ENCODE measurements at places on chromosomes 4 and X.
A peak's percentile ranks its signal among the peaks of the same experiment; 100 is the strongest.

- no peak for DNase-seq
These were observed 58.9 kb upstream of the PROM1 start for GRCh38 chr4:16142598-16143310.

DNA sequence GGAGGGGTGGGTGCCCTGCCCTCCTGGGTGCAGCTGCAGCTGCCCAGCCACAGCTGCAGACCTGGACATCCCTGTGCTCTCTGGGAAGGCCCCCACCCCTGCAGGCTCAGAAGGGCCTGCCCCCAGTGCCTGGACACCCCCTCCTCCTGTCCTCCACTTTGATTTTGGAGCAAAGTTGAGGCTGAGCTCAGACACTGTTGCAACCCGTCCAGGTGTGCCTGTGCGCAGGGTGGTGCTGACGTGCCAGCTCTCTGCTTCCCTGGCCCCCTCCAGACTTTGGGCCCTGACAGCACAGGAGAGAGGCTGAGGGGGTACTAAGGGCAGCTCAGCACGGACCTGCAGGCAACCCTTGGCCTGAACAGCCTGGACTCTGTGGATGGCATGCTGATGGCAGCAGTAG is 750.3 kb downstream of the ARAP2 start:
- no peak for DNase-seq

DNA sequence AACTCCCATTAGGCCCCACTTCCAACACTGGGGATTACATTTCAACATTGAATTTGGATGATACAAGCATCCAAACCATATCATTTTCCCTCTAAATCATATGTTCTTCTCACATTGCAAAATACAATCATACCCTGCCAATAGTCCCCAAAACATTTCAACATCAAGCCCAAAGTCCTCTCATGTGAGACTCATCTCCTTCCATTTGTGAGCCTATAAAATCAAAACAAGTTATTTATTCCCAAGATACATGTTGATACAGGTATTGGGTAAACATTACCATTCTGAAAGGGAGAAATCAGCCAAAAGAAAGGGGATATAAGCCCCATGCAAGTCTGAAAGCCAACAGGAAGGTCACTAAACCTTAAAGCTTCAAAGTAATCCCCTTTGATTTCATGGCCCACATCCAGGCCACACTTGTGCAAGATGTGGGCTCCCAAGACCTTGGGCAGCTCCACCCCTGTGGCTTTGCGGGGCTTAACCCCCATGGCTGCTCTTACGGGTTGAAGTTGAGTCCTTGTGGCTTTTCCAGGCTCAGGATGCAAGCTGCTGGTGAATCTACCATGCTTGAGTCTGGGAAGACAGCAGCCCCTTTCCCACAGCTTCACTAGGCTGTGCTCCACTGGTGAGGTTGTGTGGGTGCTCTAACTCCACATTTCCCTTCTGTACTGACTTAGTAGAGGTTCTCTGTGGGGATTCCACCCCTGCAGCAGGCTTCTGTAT is 40.6 kb upstream of the SERTM2 start:
- no peak for DNase-seq

GRCh38 chr4:146435962-146436361 is 85.8 kb downstream of the SLC10A7 start:
- no peak for DNase-seq

DNA sequence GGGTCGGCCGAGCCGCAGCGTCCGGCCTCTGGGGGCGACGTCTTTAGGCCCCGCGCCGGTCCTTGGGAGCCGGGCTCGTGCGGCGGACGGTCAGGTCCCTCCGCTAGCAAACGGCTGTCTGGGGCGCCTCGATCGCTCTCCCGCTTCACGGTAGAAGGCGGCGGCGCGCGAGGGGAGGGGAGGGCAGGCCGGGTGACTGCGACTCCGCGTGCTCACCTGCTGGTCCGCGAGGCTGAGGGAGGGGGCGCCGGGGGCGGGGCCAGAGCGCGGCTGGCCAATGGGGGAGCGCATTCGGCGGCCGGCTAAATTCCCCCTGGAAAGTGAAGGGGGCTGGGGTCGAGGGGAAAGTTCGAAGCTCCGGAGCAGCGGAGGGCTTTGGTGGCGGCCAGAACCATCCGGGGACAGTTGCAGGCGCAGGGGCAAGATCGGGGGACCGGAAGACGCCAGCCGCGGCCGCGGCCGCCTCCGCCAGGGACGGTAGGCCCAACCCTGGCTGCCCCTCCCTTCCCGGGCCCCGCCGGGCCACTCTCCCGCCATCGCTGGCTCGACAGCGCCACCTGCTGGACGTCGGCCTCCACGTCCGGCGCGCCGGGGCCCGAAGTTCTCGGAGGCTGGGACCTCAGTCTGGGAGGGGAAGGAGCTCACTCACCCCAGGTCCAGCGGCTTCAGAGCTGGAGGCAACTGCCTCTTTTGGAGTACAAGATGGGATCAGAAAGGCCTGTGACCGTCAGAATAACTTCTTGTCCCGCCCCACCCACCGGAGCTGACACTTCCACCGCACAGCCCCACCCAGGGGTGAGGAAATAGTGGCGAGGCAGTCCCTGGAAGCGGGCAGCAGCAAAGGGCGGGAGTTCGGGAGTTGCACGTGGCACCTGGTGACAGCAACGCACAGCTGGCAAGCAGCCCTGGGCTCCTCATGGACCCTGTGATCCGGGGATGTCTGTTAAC is 49.9 kb downstream of the ELF4 start:
- peak; percentile 68 for DNase-seq

- DNase-seq = no peak
These were observed 81.1 kb downstream of the CT47B1 start for GRCh38 chrX:120794525-120794975.

DNA sequence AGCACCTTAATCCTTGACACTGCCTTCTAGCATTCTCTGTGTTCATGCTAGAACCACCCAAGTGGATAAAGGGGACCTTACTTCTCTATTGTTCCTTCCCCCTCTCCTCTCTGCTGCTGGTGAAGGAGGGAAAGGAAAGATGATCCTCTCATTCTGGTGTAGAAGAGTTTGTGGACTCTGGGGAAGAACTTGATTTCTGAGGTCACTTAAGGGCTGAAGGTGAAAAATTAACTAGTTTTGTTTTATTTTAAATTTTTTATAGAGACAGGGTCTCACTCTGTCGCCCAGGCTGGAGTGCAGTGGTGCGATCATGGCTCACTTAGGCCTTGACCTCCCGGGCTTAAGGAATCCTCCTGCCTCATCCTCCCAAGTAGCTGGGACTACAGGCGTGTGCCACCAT is 29.8 kb downstream of the SMS start:
- no peak for DNase-seq

Measured in stimulated activated CD8-positive, alpha-beta memory T cell treated with anti-CD3 and anti-CD28 coated beads, Interleukin-7, amount 100 ng/mL, for 4 hours (primary cell).